Left renal pelvis (tissue), 4 donors: ENCODE measurements at places on chromosomes 3 and 15. TPM values are rescaled to one million over a fixed set of nuclear protein-coding genes. Genes with fewer than 3 reads are reported as not detected.

Gene TIMP4
- 1.4 TPM for polyA plus RNA-seq

DNA sequence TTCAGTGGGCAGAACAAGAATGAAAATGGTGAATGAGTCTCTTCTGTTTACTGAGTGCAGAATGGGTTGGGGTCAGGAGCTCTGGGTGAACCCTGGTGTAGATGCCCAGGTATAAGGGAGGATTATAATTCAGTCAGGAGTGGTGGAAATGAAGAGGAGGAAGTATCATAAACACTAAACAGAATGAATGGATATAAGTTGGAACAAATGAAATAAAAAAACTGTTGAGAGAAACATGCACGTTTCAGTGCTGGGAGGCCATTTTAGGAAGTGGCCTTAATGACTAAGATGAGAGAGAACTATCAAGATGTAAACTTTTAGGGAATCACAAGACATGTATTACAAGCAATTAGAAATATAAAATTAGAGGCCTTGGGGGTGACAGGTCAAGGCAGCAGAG lies 32.8 kb upstream of the LEKR1 start:
- no peak for DNase-seq

- DNase-seq, result no peak
These were observed 23.0 kb downstream of the HPS3 start for GRCh38 chr3:149152420-149152819.

DNA sequence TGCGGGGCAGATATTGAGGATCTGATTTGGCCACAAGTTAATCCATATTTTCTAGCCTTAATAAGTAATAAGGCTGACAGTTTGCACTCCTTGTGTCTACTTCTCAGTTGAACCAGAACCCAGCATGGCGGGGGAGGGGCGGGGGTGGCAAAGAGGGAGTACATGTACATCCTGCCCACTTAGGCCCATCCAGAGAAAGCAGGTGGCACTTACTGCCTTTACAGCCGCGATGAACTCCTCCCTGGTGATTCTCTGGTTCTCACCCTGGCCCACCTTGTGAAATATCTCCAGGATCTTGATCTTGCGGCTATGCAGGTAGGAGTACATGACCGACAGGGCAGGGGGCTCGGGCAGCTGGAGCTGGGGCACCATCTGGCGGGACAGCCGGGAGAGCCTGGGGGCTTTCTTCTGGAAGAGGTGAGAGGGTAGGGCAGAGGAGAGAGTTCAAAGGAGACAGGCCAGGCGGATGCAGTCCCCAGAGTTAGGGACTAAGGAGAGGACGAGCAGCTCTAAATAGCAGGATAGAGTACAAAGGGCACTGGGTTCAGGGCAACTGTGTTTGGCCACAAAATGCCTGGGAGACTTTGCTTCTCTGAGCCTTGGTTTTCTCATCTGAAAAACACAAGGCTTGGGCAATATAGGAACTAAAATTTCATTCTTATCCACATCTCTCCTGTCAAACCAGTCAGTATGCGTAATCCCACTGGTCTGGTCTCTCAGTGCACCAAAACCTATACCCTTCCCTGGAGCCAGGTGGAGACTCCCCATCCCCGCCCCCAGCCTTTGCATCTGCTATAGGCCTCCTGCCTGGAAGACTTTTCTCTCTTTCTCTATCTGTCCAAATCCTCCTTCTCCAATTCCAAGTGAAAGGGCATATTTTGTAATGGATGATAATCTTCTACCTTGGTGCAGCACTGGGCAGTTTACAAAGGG lies 10.1 kb downstream of the EFCAB12 start:
- no peak for DNase-seq

GRCh38 chr3:109563149-109563548 lies 225.8 kb upstream of the DPPA4 start:
- DNase-seq, result no peak

GRCh38 chr3:170802164-170803151 lies 67.5 kb downstream of the RPL22L1 start:
- peak; percentile 52 for DNase-seq

Gene GOLGA8N
- 15.6 TPM for polyA plus RNA-seq

Gene CACNA2D3
- 2.9 TPM for polyA plus RNA-seq

DNA sequence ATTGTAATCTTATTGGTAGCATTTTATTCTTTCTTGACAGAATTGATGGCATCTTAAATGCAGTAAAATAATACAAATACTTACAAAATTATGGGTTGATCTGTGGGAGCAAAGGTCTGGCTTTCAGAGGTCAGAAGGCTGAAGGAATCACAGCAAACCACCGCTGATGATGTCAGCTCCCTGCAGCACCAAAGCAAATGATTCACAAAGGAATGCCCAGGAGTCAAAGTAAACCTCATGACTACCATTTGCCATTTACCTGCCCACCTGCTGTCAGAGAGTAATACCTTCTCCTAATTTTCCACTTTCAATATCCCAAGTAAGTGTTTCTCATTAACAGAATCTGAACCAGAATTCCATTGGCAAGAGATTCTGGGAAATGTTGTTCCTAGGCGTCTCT lies 46.1 kb downstream of the CPA3 start:
- DNase-seq, result no peak

DNA sequence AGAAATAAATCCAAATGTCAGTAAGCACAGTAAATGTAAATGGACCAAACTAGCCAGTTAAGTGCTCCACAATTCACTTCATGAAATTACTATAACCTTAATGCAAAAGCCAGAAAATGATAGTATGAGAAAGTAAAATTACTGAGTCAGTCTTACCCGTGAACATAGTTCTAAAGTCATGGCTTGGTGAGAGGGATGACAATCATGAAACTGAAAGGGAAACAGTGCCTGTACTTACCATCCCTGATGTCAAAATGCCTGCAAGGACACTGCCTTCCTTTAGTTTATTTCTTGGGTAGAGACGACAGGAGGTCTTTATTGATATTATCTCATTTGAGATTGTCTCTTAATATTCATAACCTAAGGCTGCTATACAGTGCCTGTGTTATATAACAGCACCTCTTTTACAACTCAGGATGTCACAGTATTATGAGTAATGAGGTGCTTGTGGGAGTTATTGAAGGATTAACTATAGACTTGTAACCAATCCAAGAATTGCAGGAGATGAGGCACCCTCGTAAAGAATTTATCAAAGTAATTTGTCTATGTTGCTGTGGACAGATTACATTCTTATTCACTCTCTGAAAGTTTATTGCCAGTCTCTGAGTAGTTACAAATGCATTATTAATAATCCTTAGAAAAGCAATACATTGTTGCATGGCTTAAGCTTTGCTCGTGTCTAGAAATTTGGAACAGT lies 142.9 kb upstream of the BFSP2 start:
- no peak for DNase-seq

DNA sequence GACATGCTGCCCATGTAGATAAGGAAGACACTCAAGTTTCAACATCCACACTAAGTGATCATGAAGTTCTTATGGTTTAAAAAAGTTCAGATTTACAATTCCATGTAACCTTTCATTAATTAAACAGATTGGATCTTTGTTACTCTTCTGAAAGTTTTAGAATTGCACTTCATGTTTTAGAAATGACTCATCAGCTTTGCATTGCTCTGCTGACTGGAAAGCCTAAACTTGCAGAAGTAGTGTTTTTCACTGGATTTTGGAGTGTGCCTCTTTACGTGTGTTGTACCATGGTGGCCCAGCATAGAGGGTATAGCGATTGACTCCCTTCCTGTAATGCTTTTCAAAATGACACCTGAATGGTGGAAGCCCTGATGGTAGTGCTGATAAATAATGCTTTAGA lies 157.9 kb downstream of the BBX start:
- no peak for DNase-seq

- DNase-seq, result no peak
These were observed 150.6 kb upstream of the ROPN1 start for GRCh38 chr3:124142389-124142970.

Gene CAND2
- 12.4 TPM for polyA plus RNA-seq

GRCh38 chr3:111802163-111802625 lies 56.9 kb upstream of the PHLDB2 start:
- DNase-seq, result no peak

DNA sequence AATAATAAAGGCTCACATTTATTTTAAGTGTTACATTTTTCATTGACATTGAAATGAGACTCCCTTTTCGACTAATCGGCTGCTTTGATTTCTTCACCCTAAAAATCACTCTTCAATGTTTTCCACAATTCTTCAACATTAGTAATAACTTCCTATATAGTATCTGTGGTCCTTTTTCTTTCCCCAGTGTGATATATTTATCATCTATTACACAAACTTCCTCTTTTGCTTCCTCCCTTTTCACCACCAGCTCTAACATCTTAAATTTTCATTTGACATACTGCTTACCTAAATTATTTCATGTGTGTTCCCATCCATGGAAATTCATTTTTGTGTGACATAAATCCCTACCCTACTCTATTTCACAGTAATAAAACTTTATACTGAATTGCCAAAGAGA lies 244.4 kb downstream of the TIGIT start:
- DNase-seq, result no peak

Gene CEP19
- polyA plus RNA-seq, result 5.1 TPM

Gene USP50
- polyA plus RNA-seq, result 2.2 TPM

- DNase-seq, result no peak
These were observed 4.0 kb downstream of the LAMP3 start for GRCh38 chr3:183158551-183159006.

Gene FOXL2NB
- polyA plus RNA-seq, result not detected

- DNase-seq, result no peak
These were observed 215.8 kb downstream of the RYR3 start for GRCh38 chr15:33526532-33526931.

GRCh38 chr15:40511472-40512133 lies 40.8 kb downstream of the CHST14 start:
- peak; percentile 26 for DNase-seq

DNA sequence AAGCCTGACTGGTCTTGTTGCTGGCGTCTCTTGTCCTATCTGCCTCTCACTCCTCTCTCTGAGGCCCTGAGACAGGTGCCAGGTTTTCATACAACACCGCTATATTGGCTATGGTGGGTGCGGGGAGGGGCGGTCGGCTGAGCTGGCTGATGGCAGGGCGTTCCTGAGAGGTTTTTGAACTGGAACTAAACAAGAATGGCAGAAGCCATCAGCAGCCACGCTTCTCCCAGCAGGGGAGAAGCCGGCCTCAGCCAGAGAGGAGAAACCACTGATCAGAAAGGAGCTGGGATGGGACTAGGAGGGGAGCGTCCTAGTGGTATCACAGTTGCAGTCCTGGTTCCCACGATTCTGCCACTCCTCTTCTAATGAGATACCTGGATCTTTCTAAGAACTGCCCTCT lies 89.9 kb upstream of the PRR23E start:
- no peak for DNase-seq

Gene EIF5A2
- 5.7 TPM for polyA plus RNA-seq

- DNase-seq, result no peak
These were observed 87.1 kb downstream of the DIPK2A start for GRCh38 chr3:144058713-144059112.

GRCh38 chr3:11407644-11408043 lies 135.4 kb downstream of the ATG7 start:
- no peak for DNase-seq

Gene IGSF11
- polyA plus RNA-seq, result 4.2 TPM

- no peak for DNase-seq
These were observed 260.8 kb downstream of the UACA start for GRCh38 chr15:70502529-70502928.

DNA sequence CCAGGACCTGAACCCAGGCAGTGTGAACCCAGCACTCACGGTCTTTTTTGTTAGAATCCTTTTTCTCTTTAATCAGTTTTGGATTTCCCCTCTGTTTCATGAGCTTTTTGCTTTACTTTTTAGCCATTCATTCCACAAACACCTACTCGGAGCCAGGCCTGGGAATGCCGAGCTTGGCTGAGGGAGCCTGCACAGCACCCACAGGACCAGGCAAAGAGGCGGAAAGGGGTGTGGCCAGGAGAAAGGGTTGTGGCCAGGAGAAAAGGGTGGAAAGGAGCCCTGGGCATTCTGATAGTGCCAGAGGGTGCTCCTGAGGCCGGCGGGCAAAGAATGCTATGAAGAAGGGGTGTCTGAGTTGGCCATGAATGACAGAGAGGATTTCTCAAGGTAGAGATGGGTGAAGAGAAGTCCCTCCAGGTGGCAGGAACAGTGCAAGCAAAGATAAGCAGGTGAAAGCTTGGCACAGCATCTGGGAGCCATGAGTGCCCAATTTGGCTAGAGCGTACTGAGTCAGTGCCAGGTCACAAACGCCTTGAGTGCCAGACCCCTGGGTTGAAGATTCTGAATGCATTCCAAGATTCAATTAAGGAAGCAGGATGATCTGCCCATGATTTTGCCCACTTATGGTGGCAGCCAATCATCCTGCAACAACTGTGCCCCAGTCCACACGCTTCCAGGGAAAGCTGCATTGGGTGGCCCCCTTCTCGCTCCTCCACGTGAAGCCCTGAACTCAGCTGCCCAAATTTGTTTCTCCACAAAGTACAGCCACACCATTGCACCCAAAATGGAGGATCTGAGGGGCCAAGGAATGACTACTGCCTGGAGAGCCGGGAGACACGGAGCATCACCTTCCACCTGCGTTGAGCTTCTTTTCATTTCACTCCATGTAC lies 157.2 kb downstream of the XXYLT1 start:
- DNase-seq, result no peak

GRCh38 chr15:58545307-58546065 lies 113.7 kb downstream of the LIPC start:
- DNase-seq, result no peak

GRCh38 chr3:102722317-102722716 lies 287.5 kb downstream of the ZPLD1 start:
- DNase-seq, result no peak

Gene SMC4
- polyA plus RNA-seq, result 126 TPM

DNA sequence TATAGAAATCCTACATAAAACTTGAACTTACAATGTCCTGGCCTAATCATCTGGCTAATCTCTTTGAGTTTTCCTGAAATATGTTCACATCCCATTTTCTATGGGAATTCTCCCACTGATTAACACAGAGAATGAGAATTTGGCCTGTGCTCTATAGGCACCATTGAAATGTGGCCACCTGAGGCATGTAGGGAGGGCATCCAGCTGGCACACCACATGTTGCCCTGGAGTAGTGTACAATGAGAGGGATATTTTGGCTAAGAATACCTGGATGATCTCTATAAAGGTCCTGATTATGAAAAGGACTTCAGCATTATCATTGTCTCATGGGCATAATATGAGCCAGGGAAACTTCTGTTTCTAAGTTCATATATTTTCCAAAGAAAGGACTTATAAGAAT lies 324.0 kb downstream of the ZBTB20 start:
- no peak for DNase-seq

GRCh38 chr3:145055375-145056076 lies 1083.9 kb downstream of the DIPK2A start:
- no peak for DNase-seq

DNA sequence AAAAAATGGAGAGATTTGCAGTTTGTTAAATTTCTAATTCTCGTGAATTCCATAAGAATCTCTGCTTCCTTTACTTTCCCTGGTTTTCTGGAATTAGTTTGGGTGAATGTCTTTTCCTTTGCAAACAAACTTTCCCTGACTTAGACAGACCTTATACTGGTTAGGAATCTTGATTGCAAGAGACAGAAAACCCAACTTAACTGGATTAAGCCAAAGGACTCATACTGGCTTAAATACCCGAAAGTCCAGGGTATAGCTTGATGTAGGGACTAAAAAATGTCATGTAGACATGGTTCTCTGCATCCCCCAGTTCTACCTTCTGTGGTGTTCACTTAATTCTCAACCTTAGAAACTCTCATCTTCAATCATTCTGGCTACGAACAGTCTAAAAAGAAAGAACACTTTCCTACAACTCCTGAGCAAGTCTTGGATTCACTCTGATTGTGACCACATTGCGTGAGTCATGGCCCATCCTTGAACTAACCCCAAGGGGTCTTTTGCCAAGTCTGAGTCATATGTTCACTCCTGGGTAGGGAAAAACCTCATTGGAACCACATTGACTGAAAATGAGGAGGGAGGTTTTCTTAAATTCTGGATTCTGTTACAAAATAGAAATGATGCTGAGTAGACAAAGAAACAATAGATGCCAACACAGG lies 136.0 kb upstream of the DAZL start:
- DNase-seq, result no peak

- DNase-seq, result peak; percentile 14
These were observed 1.8 kb downstream of the STAG1 start for GRCh38 chr3:136750209-136750896.
